ENCODE measurements at places on chromosomes 16 and 17. TPM values are rescaled to one million over a fixed set of nuclear protein-coding genes. Genes with fewer than 3 reads are reported as not detected.

The OR1A1 gene
- not detected for total RNA-seq

The GPRC5C gene
- total RNA-seq = 48.8 TPM

The TMEM238L gene
- total RNA-seq = not detected

The RDM1 gene
- total RNA-seq = 3.0 TPM

The TEX19 gene
- total RNA-seq = 0.41 TPM

The MFAP4 gene
- total RNA-seq = not detected

The TBC1D3K gene
- total RNA-seq = not detected

The KLHL10 gene
- total RNA-seq = not detected

The SLC43A2 gene
- 6.5 TPM for total RNA-seq

The MRPS23 gene
- total RNA-seq = 168 TPM

The ELOB gene
- 531 TPM for total RNA-seq

The SMARCE1 gene
- total RNA-seq = 117 TPM

The HSF5 gene
- total RNA-seq = not detected

The MC1R gene
- 6.2 TPM for total RNA-seq

The TP53TG3C gene
- total RNA-seq = 0.50 TPM

The EME1 gene
- 13.8 TPM for total RNA-seq

The HOXB9 gene
- total RNA-seq = 7.5 TPM

The WNT9B gene
- not detected for total RNA-seq

The IL17C gene
- not detected for total RNA-seq

The PRAC2 gene
- not detected for total RNA-seq

The C16orf92 gene
- not detected for total RNA-seq

The GNG13 gene
- not detected for total RNA-seq

The LYRM1 gene
- 35.6 TPM for total RNA-seq
